T-helper 22 cell (primary cell): ENCODE measurements at places on chromosomes 4 and X.

- no peak for DNase-seq
Measured at GRCh38 chrX:13263560-13264251, 56.1 kb downstream of the ATXN3L start.

- no peak for DNase-seq
Measured at GRCh38 chrX:123222920-123223319, 38.8 kb downstream of the GRIA3 start.

- no peak for DNase-seq
Measured at GRCh38 chr4:152807294-152807829, 27.6 kb downstream of the ARFIP1 start.

- DNase-seq: no peak
Measured at GRCh38 chr4:20831746-20832145, 131.5 kb downstream of the PACRGL start.

DNA sequence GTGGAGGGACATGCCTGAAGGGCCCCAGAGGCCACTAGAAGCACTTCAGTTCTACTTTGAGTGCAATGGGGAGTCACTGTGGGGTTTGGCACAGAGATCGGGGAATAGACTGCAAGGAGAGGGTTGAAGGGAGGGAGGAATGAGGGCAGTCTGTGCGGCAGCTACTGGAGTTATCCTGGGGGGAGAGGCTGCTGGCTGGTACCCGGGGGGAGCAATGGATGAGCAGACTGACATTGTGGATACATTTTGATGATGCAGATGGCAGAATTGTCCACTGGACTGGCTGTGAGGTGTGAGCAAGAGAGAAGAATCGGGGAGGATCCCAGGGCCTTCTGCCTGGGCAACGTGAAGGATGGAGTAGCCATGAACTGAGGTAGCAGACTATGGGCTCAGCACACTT, 2.8 kb upstream of the MAMLD1 start:
- DNase-seq: no peak

GRCh38 chr4:95129031-95129430, 371.3 kb downstream of the BMPR1B start:
- no peak for DNase-seq
